ENCODE measurements at places on chromosomes 2 and 18.

- H3K36me3 ChIP-seq = peaks cover 9% of the 10 kb centered on the region
- H3K4me1 ChIP-seq = peaks cover 16% of the 10 kb centered on the region
- no peak overlapping the region for H3K27ac ChIP-seq
These were observed 68.7 kb upstream of the WIPF1 start for GRCh38 chr2:174666312-174666711.

- H3K4me1 ChIP-seq = no peaks in the 10 kb centered on the region
- H3K27ac ChIP-seq = no peak overlapping the region
- no peak for DNase-seq
- no peak overlapping the region for H3K4me3 ChIP-seq
These were observed 187.0 kb downstream of the HAUS1 start for GRCh38 chr18:46291149-46291548.

GRCh38 chr18:43422518-43422917, 145.2 kb upstream of the SYT4 start:
- H3K27ac ChIP-seq = no peak overlapping the region
- no peak overlapping the region for H3K4me3 ChIP-seq
- DNase-seq = no peak
- H3K4me1 ChIP-seq = no peaks in the 10 kb centered on the region
- H3K36me3 ChIP-seq = no peaks in the 10 kb centered on the region

DNA sequence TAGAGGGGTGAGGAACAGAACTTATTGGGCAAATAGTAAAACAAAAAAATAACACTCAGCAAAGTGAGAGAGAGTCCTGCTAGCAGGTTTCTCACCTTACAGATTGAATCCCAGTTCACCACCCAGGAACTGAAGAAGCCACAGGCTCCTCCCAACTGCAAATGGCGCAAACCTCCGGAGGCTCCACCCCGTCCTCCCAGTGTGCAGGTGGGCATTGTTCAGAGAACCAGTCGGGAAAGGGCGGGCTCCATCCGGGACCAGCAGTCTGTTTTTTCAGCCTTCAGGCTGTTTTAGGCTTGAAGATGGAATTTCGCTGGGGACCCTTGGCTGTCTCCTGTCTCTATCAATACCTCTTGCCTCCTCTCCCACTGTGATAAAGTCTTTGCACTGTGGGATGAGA, 317.5 kb downstream of the PARD3B start:
- H3K27me3 ChIP-seq = peaks cover 57% of the 10 kb centered on the region
- no peak overlapping the region for H3K27ac ChIP-seq
- H3K4me1 ChIP-seq = no peaks in the 10 kb centered on the region
- H3K36me3 ChIP-seq = no peaks in the 10 kb centered on the region
- H3K4me3 ChIP-seq = no peak overlapping the region

GRCh38 chr18:78787751-78788150, 191.9 kb upstream of the SALL3 start:
- no peaks in the 10 kb centered on the region for H3K36me3 ChIP-seq
- DNase-seq = no peak
- H3K4me1 ChIP-seq = no peaks in the 10 kb centered on the region

- H3K4me1 ChIP-seq = no peaks in the 10 kb centered on the region
- no peaks in the 10 kb centered on the region for H3K27me3 ChIP-seq
- H3K27ac ChIP-seq = no peak overlapping the region
These were observed 702.8 kb upstream of the LINC00305 start for GRCh38 chr18:64851726-64852125.

DNA sequence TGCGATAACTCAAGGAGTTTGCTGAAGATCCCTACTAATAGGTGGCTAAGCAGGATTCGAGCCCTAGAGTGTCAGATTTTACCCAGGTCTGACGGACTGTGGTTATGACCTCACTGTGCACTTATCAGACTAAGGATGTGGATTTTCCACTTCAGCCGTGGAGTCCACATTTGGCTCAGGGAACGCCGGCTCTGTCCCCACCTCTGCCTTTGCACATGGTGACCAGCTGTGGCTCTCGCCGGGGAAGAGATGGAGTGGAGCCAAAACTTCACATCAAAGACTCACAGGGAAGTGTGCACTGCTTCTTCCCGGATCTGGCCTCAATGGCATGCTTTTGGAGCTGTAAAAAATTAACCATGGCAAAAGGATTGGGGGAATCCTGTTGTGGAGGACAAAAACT, 249.3 kb upstream of the APCDD1 start:
- no peaks in the 10 kb centered on the region for H3K4me1 ChIP-seq
- H3K27ac ChIP-seq = no peak overlapping the region
- H3K36me3 ChIP-seq = no peaks in the 10 kb centered on the region

DNA sequence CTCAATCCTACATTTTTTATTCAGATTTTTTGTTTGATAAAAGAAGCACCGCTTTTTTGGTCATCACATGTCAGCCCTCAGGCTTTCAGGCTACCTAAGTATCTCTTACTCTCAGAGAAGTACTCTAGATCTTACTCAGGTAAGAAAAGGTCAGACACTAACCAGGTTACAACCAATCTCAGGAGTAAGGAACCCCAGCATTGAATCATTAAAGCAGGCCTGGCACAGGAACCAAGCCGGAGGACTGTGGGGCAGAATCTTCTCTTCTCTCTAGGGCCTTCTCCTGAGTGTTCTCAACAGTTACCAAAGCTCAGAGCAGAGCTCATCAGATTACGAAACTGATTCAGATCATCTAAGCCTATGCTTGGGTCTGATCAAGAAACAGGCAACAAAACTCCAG, 28.2 kb downstream of the RBMS1 start:
- DNase-seq = no peak
- H3K4me1 ChIP-seq = peaks cover 43% of the 10 kb centered on the region
- H3K27ac ChIP-seq = no peak overlapping the region

DNA sequence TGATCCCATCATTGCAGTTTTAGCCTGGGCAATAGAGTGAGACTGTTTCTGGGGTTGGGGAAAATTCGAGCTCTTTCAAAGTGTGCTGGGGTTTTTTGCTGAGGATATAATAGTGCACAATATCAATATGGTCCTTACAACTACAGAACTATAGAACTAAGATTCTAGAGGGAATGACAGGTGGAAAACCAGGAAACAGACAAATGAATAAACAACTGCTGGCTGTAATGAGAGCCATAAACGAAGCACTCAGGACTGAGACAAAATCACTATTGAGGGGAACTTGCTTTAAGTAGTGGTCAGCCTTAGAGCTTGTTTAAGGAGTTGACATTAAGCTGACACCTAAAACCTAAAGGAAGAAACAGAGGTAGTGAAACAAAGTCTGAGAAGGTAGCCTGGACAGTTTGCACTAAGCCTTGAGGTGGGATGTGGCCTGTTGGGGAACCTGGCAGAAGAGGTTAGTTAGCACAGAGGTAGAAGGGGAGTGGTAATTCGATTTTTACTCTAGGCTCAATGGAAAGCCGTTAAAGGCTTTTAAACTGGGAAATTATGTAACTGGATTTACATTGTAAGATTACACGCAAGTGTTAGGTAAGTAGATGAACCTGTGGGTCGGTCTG, 33.8 kb downstream of the LCLAT1 start:
- peaks cover 5% of the 10 kb centered on the region for H3K36me3 ChIP-seq
- DNase-seq = no peak
- H3K27me3 ChIP-seq = no peaks in the 10 kb centered on the region
- H3K27ac ChIP-seq = no peak overlapping the region

- H3K4me3 ChIP-seq = no peak overlapping the region
- no peaks in the 10 kb centered on the region for H3K4me1 ChIP-seq
- no peak overlapping the region for H3K27ac ChIP-seq
- no peaks in the 10 kb centered on the region for H3K27me3 ChIP-seq
- no peak for DNase-seq
These were observed 1934.3 kb downstream of the SUCLG1 start for GRCh38 chr2:82524826-82525225.

GRCh38 chr2:39313575-39313974, 69.8 kb upstream of the CDKL4 start:
- H3K27ac ChIP-seq = no peak overlapping the region
- peaks cover 5% of the 10 kb centered on the region for H3K36me3 ChIP-seq
- H3K27me3 ChIP-seq = no peaks in the 10 kb centered on the region
- no peaks in the 10 kb centered on the region for H3K4me1 ChIP-seq
- DNase-seq = no peak
- no peak overlapping the region for H3K4me3 ChIP-seq

DNA sequence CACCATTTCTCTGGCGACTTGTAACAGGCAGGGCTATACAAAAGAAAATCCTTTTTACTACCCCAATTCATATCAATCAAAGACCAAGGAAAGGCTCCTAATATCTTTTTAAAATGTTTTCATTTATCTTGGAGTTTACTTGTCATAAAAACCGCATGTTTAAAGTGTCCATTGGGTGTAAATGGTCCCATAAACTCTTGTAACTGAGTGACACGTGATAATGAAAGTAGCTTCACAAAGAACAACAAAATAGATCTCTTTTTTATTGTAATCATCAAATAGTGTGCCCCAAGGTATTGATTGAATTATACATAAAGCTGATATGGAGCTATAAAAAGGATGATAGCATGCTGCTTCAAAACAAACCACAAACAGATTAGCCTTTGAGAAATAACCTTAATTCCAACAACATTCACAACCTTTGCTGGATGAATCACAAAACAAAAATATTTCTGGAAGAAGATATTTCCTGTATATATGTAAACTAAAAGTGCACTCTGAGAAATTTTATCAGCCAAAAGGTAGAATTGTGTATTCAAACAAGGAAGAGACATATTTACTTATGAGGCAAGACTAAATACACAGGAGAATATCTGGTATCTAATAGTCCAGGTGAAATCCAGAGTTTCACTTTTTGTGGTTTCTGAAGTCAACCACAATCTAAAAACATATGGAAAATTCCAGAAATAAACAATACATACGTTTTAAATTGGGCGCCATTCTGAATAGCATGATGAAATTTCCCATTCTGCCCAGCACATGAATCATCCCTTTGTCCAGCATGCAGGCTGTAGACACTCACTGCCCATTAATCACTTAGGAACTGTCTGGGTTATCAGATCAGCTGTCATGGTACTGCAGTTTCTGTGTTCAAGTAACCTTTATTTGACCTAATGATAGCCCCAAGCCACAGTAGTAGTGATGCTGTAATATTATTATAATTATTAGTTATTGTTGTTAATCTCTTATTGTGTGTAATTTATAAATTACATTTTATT, 237.5 kb downstream of the PIK3C3 start:
- no peaks in the 10 kb centered on the region for H3K36me3 ChIP-seq
- H3K4me3 ChIP-seq = no peak overlapping the region
- DNase-seq = no peak
- no peaks in the 10 kb centered on the region for H3K27me3 ChIP-seq
- no peak overlapping the region for H3K27ac ChIP-seq

DNA sequence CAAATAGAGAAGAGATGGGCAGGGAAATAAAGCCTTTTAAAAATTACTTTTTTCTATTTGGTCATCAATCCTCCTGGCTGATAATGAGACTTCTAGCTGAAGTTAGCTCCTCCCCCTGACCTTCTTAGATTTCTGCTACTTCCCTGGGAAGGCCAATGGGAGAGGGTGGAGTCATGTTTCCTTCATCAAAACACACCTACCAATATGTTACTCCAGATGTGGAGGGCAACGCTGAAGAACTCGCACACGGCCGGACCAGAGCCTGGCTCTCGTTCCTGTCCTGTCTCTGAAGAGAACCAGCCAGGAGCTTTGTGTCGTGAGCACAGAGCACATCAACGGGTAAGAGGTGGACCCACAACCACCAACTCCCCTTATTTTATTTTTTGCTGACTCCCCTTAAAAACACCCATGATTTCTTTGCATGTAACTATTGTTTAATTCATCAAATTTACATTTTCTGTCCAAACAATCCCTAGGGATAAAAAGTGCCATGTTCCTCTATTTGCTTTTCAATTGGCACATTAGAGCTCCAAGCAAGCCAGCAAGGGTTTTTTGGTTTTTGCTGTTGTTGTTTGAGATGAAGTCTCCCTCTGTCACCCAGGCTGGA, 94.9 kb downstream of the ADD2 start:
- no peak overlapping the region for H3K27ac ChIP-seq
- no peak for DNase-seq
- H3K27me3 ChIP-seq = no peaks in the 10 kb centered on the region
- H3K4me1 ChIP-seq = no peaks in the 10 kb centered on the region
- no peaks in the 10 kb centered on the region for H3K36me3 ChIP-seq

DNA sequence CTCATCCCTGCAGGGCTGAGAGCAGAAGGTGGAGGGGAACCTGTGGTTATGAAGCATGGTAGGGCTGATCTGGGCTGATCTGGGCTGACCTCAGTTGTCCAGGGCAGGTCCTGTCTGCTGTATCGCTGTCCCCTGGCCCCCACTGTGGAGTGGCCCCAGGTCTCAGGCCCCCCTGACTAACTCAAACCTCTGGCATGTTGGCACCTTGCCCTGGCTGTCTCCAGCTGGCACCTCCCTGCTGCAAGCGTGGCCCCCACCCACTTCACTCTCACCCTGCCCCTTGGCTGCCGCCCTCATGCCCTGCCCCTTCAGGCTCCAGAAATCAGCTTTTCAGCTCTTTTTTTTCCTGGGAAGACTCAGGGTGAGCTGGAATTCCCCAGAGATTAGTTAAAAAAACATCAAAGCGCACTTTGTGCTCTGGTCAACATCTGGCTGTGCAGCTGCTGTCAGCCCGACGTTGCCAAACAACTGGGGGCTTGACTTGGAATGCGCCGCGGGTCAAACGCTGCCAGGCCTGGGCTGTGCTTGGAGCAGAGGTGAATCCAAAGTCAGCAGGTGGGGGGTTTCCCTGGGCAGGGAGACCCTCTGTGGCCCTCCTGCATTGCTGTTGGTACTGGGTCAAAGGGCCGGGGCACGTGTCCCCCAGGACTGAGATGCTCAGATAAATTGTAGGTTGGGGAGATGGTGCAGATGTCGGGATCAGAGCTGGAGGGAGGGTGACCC, 173.8 kb upstream of the HDAC4 start:
- peaks cover 6% of the 10 kb centered on the region for H3K27me3 ChIP-seq
- no peak overlapping the region for H3K4me3 ChIP-seq
- no peak for DNase-seq

DNA sequence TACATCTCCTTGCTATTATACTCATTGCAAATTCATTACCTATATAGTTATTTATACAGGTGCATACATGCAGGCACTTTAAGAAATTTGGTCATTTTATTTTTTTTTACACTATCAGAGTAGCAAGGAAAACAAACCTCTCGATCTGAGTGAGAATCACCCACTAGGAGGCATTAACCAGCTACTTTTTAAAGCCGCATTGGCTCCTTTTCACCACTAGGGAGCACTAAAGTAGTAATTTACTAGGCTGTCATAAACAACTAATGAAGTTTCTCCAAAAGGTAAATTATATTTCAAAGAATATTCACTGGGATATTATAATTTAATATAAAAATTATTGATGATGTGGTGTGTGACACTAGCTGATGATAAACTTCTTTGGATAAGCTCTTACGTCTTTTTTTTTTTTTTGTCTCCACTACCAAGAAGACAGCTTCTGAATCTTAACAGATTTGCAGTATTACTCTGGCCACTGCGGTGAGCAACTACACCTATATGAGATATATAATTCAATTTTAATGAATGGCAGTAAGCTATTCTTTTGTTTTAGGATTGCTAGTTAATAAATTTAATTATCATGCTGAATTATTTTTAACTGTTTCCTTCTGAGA, 101.9 kb downstream of the NOL4 start:
- no peaks in the 10 kb centered on the region for H3K4me1 ChIP-seq
- no peak overlapping the region for H3K27ac ChIP-seq
- no peaks in the 10 kb centered on the region for H3K36me3 ChIP-seq
- H3K27me3 ChIP-seq = no peaks in the 10 kb centered on the region
- no peak overlapping the region for H3K4me3 ChIP-seq
